ENCODE measurements at places on chromosomes 13 and 19. TPM values are rescaled to one million over a fixed set of nuclear protein-coding genes. Genes with fewer than 3 reads are reported as not detected.
A peak's percentile ranks its signal among the peaks of the same experiment; 100 is the strongest.

- H3K4me3 ChIP-seq, result peak overlapping the region; percentile 17
- no peaks in the 10 kb centered on the region for H3K36me3 ChIP-seq
- DNase-seq, result peak; percentile 99
- H3K27me3 ChIP-seq, result no peaks in the 10 kb centered on the region
- H3K27ac ChIP-seq, result peak overlapping the region; percentile 83
Measured at GRCh38 chr19:44741841-44742329, 6.6 kb upstream of the BCL3 start.

DNA sequence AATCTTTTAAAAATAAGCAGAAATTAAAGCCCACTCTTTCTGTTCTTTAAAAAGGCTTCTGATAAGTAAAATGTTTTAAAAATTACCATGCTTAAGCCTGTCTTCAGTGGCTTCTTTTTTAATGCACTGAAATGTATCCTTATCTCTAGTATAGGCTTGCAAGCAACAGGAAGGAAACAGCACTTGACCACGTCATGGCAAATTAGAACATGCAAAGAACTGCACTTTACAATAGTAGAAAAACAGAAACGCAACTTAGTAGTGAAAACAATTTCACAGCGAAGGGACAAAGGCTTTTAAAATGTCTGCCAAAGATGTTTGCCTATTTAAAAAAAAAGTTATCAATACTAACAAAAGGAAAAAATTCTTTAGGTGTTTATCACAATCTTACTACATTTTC is 36.3 kb downstream of the ELF1 start:
- no peaks in the 10 kb centered on the region for H3K27me3 ChIP-seq
- no peaks in the 10 kb centered on the region for H3K36me3 ChIP-seq
- peaks cover 7% of the 10 kb centered on the region for H3K4me1 ChIP-seq
- peak overlapping the region; percentile 73 for H3K27ac ChIP-seq
- H3K4me3 ChIP-seq, result peak overlapping the region; percentile 41
- no peak for DNase-seq

- no peak for DNase-seq
- no peaks in the 10 kb centered on the region for H3K4me1 ChIP-seq
- no peaks in the 10 kb centered on the region for H3K27me3 ChIP-seq
- no peak overlapping the region for H3K4me3 ChIP-seq
- H3K27ac ChIP-seq, result no peak overlapping the region
Measured at GRCh38 chr13:113776231-113777125, 17.5 kb downstream of the TMEM255B start.

DNA sequence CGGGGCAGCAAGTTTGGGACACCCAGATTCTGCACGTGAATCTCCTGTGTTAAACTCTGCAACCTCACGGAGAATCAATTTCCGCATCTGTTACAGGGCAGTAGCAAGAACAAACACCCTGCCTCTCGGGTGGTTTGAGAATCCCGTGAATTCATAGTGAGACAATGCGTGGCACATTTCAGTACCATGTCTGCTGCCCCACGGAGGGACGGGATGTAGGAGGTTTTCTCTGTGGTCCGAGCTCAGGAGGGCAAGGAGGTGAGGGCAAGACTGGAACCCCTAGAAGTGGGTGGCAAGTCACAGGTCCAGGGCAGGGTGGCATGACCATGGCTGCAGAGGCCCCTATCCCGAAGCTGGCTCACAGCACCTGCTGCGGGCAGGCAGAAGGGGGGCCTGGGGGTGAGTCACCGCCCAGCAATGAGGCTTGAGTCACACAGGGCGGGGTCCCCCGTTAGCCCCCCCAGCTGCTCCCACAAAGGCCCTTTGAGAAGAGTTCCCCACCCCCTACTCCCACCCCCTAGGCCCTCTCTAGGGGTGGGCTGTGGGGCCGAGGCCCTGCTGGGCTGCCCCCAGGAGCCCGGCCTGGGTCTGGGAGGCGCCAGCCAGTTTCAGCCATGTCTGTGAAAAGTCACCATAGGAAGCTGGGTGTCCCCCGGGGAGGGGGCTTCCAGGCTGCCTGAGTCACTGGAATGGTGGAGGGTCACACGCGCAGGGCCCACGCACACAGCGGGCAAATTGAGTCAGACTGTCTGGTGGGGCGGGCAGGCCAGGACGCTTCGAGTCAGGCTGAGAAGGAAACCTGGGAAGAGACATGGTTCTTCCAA is 25.8 kb upstream of the NANOS3 start:
- H3K27me3 ChIP-seq, result no peaks in the 10 kb centered on the region
- DNase-seq, result peak; percentile 97
- H3K4me3 ChIP-seq, result peak overlapping the region; percentile 31
- H3K27ac ChIP-seq, result peak overlapping the region; percentile 100

- DNase-seq, result no peak
- no peaks in the 10 kb centered on the region for H3K4me1 ChIP-seq
- H3K36me3 ChIP-seq, result no peaks in the 10 kb centered on the region
- H3K4me3 ChIP-seq, result no peak overlapping the region
Measured at GRCh38 chr13:99991013-99991827, 9.6 kb downstream of the ZIC2 start.

DNA sequence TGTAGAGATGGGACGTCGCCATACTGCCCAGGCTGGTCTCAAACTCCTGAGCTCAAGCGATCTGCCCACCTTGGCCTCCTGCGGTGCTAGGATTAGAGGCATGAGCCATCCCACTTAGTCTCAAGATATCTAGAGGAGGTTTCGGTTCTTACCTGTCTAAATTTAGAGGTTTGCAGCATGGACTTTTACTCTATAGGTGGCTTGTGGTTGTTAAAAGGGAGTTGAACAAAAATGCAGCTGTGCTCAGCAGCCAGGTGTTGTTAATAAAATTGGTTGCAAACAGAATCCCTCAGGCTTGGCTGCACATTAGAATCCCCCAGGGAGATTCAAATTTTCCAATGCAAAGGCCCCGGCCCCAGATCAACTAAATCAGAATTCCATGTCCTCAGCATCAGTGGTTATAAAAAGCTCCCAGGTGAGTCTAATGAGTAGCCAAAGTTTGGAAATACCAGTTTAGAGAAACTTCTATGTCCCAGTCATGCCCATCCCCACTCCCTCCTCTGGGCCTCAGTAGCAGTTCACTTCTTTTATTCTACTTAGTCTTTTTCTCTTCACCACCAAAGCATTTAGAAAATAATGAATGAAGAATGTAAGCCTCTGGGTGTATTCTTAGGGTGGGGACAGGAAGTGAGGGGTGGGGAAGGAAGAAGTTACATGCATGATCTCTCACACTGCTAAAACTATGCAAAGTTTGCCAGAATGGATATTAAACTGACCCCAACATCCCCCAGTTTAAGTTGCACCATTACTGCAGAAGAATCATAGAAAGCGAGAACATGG is 471.0 kb downstream of the COG6 start:
- H3K27ac ChIP-seq, result no peak overlapping the region
- peaks cover 2% of the 10 kb centered on the region for H3K4me1 ChIP-seq
- H3K27me3 ChIP-seq, result no peaks in the 10 kb centered on the region
- H3K36me3 ChIP-seq, result no peaks in the 10 kb centered on the region

DNA sequence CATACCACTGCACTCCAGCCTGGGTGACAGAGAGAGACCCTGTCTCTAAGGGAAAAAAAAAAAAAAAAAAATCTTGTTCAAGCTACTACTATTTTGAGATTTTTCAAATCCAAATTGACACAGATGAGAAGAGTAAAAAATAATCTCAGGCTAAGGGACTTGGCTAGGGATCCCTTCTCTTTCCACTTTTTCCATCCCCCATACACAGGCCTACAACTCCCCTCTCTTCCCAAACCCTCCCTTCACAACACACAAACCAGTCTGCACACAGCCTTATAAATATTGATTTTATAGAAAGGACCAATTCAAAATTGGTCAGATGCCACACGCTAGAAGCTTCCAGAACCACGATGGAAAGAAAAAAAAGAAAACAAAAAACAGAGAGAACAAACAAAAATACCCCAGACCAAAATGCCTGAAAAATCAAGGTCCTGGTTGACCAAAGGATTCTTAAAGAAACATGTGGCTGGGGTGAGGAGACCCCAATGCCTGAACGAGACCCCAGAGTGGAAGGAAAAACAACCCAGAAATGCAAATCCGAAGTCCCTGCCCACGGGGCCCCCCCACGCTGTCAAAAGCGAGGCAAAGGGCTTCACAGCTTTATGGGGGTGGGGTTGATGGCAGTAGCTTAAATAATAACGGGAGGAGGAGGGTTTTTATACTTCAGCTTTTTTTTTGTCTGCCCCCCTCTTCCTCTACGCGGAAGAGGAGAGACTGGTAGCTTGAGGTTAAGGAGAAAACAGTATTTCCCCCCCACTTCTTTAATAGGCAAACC is 18.1 kb downstream of the QPCTL start:
- H3K4me3 ChIP-seq, result no peak overlapping the region
- DNase-seq, result no peak
- H3K27me3 ChIP-seq, result no peaks in the 10 kb centered on the region
- H3K27ac ChIP-seq, result no peak overlapping the region
- H3K4me1 ChIP-seq, result no peaks in the 10 kb centered on the region
- peaks cover 24% of the 10 kb centered on the region for H3K36me3 ChIP-seq

DNA sequence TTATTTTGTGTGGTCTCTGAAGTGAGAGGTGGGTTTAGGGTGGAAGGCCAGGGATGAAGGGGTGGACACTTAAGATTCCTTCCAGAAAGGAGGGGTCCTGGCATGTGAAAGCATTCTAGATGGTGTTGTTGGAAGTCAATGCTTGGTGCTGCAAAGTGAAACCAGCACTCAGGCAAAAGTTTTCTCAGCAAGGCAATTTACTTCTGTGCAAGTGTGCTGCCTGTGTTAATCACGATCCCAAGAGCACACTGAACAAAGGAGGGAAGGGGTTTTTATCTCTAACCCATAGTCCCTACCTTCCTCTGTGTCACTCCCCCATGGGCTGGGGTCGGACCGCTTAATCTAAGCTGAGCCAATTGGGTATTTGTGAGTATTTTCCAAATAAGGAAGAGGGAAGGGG is 1.3 kb downstream of the ZNF134 start:
- peak overlapping the region; percentile 84 for H3K4me3 ChIP-seq
- no peak for DNase-seq
- H3K27ac ChIP-seq, result no peak overlapping the region

- no peak for DNase-seq
- no peaks in the 10 kb centered on the region for H3K36me3 ChIP-seq
- H3K27me3 ChIP-seq, result no peaks in the 10 kb centered on the region
- no peak overlapping the region for H3K27ac ChIP-seq
- peaks cover 11% of the 10 kb centered on the region for H3K4me1 ChIP-seq
Measured at GRCh38 chr13:46624821-46625220, 71.9 kb downstream of the LRCH1 start.

DNA sequence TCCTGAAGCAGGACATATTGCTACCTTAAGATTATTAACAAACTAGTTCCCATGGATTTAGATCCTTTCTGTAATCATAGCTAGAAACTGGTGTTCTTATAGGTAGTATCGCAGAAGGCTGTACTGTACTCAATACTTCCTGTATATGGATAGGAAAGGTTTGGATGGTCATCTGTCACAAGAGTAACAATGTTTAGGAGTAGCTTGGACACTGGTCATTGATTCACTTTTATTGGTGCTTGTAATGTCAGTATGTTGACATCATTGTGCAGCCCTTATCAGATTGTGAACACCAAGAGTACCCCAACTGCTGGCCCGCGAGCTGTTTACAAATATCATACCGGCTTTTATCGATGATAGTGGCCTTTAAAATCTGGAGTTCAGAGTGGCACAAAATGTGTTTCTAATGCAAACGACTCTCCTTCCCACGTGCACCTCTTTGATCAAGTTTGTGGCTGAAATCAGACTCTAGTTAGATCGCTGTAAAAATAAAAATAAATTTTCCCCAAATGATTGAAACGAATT is 605 bp upstream of the CDK8 start:
- peaks cover 11% of the 10 kb centered on the region for H3K4me1 ChIP-seq
- H3K27ac ChIP-seq, result no peak overlapping the region
- peak overlapping the region; percentile 98 for H3K4me3 ChIP-seq
- no peaks in the 10 kb centered on the region for H3K36me3 ChIP-seq
- H3K27me3 ChIP-seq, result no peaks in the 10 kb centered on the region

GRCh38 chr13:41582027-41582463 is 124.7 kb downstream of the RGCC start:
- no peak overlapping the region for H3K4me3 ChIP-seq
- no peaks in the 10 kb centered on the region for H3K27me3 ChIP-seq
- peaks cover 3% of the 10 kb centered on the region for H3K4me1 ChIP-seq
- no peak overlapping the region for H3K27ac ChIP-seq
- DNase-seq, result no peak
- no peaks in the 10 kb centered on the region for H3K36me3 ChIP-seq

GRCh38 chr13:50645092-50645491 is 198.4 kb downstream of the DLEU7 start:
- no peaks in the 10 kb centered on the region for H3K4me1 ChIP-seq
- DNase-seq, result no peak
- no peaks in the 10 kb centered on the region for H3K27me3 ChIP-seq
- H3K36me3 ChIP-seq, result no peaks in the 10 kb centered on the region

The CEACAM3 gene
- not detected for total RNA-seq

The NALCN gene
- total RNA-seq, result 18.5 TPM

The CYP4F3 gene
- total RNA-seq, result not detected

The FBXO27 gene
- total RNA-seq, result 144 TPM

The MISP gene
- not detected for total RNA-seq

All from ascending aorta (tissue), 2 donors.